Foreskin keratinocyte (primary cell): ENCODE measurements at places on chromosomes 6 and 20.

DNA sequence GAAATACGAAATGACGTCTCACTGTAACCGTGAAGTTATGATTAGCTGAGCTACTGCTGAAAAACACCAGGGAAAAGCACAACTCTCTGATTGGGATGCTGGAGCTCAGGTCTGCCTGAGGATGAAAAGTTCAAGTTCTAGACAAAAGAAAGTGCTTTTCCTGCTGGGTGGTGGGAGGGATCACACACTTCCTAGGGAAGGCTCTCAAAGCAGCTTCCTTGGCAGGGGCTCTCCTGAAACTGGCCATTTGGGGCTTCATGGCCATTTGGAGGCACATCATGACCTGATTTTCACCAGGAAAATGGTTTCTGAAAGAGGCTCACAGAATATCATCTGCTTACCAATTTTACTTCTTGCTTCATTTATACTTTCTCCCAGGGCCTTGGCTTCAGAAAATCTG is 97.1 kb upstream of the KCNK16 start:
- DNase-seq, result no peak

DNA sequence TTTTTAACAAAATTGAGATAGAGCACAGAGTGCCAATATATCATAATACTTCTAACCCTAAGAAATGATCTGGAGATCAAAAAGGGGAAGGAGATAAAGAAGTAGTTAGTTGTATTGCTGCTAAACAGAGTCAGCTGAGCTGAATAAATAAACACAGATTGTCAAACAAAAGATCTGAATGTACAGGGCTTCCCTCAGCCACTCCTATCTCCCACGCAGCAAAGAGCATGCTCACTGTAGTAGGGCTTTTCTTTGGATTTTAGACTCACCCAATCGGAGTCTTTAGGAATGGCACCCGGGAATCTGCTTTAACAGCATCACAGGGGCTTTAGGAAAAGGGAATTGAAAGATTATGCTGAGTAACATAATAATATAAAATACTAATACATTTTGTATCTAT is 222.2 kb upstream of the STXBP5 start:
- DNase-seq, result no peak

- DNase-seq, result no peak
Observed at GRCh38 chr6:140636908-140637402, 1262.5 kb upstream of the CITED2 start.

DNA sequence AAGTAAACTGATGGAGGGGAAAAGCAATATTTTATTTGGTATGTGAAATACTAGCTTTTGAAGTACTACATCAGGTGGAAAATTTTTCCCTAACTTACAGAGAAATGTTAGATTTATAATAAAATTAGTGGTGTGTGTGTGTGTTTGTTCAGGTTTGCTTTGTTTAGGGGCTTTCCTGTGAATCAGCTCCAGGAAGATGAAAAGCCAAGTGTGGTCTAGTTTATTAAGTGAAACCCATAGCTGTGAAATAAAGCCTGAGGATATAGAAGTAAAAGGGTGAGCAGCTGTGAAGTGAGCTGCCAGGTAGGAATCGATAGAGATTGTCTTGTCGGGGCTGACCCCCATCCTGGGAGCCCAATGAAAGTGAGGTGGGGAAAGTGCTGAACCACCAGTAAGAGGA is 347.6 kb upstream of the IMPG1 start:
- no peak for DNase-seq

DNA sequence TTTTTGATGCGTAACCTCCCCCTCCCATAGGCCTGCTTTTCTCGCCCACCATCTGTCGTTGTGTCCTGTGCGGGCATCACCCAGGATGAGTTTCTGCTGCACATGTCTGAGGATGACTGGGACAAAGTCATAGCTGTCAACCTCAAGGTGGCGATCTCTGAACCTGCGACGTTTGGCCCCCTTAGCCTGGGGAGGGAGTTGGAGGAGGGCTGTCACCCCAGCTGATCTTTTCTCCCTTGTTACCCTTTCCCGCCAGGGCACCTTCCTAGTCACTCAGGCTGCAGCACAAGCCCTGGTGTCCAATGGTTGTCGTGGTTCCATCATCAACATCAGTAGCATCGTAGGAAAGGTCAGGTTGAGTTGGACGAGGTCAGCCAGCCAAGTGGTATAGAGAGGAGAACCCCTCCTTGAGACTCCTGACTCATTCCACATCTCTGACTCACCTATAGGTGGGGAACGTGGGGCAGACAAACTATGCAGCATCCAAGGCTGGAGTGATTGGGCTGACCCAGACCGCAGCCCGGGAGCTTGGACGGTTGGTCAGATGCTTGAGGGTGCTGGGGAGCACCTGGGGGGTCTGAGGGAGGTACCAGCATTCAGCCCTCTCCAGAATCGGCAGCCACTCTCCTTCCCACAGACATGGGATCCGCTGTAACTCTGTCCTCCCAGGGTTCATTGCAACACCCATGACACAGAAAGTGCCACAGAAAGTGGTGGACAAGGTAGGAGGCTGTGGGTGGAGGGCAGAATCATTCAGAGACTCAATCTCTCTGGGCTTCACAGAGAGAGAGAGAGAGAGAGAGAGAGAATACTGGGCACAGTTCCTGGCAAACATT is 954 bp downstream of the HSD17B8 start:
- DNase-seq, result peak; percentile 84

DNA sequence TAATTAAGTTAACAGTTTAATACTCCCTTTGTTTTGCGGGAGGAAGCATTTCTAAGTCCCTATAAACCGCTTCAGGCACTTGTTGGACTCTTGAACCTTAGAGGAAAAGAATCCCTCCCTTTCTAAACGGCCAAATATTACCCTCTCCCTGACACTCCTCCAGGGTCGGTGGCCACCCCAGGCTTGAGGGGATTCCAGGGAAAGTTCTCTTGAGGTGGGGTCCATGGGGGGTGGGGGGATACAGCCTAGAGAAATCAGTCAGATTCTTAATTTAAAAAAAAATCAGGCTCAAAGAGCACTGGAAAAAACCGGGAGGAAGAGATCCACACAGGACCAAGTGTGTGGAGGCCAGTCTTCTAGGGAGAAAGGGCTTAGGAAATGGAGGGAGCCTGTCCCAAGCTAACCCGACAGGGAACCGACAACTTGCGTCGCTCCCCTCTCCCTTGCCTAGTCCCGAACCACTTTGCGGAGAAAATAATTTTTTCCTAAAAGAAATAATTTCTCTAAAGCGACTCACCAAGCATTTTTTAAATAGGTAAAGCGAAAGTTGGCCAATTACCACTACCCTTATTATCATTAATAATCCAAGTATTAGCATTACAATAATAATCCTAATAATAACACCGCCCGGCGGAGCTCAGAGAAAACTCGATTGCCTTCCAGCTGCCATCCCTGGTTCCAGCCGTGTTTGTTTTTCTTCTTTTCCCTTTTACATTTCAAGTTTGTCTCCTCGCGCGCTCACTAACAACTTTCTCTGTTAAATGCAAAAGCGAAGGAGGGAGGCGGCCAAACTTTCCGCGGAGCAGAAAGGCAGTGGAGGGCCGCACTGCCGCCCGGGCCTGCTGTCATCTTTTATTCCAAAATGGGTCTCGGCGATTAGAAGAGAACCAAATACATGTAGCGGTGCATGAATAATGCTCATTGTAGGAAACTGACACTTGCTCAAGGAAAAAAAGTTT is 4.8 kb downstream of the NR2E1 start:
- no peak for DNase-seq

GRCh38 chr20:17823409-17824144 is 123.8 kb downstream of the BANF2 start:
- DNase-seq, result no peak

DNA sequence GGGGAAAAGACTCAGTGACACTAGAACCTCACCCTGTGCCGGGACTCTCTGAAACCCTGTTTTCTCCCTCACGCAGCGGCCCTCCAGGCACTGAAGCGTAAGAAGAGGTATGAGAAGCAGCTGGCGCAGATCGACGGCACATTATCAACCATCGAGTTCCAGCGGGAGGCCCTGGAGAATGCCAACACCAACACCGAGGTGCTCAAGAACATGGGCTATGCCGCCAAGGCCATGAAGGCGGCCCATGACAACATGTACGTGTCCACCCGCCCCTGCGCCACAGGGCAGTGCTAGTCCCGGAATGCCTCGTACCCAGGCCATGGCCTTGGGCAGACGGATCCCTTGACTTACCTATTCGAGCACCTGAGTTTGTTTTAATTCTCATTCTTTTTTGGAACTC is 37.2 kb downstream of the CHMP4B start:
- no peak for DNase-seq

GRCh38 chr6:38099221-38099620 is 279.7 kb downstream of the ZFAND3 start:
- DNase-seq, result no peak

- no peak for DNase-seq
Observed at GRCh38 chr6:170159022-170159965, 131.6 kb downstream of the DLL1 start.

- DNase-seq, result peak; percentile 3
Observed at GRCh38 chr6:135423649-135424128, 73.9 kb downstream of the AHI1 start.

GRCh38 chr20:62052336-62052841 is 13.3 kb downstream of the TAF4 start:
- no peak for DNase-seq

DNA sequence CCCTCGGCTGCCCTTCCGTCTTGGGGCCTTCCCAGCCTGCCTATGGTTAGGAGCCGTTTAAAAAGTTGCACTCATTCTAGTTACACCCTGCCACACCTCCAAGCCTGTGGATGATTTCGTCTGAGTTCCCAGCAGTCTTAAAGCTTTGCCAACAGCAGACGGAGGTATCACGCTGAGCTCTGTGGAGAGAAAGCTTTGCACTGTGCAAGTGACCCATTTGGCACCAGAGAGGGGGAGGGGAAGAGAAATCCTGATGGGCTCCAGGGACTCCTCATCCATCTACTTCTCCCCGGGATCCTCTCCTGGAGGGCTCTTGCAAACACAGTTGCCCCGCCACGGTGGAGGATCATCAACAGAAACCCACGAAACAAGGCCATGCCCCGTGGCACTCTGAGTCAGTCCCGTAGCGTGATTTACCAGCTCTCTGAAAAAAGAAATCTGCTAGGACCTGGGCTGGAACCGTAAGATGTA is 98.8 kb upstream of the CITED2 start:
- DNase-seq, result peak; percentile 6

DNA sequence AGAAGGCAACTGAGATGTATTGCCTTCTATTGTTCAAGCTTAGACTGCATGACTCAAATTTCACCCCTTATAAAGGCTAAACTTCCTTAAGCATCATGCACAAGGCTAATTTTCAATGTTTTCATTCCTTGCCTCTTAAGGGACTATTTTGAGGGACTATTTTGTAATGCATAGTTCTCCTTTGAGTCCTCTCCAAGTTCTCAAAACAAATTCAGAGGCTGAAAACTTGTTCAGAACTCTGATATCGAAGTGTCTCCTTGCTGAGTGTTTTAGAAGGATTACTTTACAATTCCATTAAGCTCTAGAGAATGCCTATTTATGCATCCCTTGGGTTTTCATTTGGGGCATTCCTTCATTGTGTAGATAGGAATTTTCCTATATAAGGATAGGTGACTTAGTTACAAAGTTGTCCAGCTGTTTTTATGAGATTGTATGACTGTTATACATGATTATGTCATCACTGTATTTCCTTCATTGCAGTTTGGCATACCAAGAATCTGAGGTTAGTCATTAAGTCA is 41.7 kb downstream of the COL19A1 start:
- no peak for DNase-seq

DNA sequence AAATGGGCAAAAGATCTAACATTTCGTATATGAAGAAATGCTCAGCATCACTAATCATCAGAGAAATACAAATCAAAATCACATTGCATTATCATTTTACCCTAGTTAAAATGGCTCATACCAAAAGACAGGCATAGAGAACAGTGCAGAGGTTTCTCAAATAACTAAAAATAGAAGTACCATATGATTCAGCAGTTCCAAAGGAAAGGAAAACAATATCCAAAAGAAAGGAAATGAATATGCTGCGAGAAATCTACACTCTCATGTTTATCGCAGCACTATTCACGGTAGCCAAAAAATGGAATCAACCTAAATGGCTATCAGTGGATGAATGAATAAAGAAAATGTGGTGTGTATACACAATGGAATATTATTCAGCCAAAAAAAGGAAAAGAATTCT is 63.5 kb downstream of the VTA1 start:
- DNase-seq, result no peak

GRCh38 chr6:83948851-83949250 is 84.7 kb upstream of the MRAP2 start:
- DNase-seq, result no peak

DNA sequence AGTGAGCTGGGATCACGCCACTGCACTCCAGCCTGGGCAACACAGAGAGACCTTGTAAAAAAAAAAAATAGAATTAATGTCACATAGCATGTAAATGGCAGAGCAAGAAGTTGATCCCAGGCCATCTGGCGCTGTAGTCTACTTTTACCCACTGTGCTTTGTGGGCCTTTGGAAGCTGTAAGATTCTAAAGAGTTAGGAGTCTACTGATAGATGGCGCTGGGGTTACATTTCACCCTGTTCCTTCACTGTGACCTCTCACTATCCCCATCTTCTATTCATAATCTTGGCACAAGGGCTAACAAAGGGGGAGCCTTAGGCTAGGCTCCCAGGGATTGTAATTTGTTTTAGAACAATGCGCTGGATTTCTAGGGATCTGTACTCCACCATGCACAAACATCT is 24.4 kb downstream of the SIRPD start:
- DNase-seq, result no peak

GRCh38 chr6:753486-753885 is 60.5 kb upstream of the EXOC2 start:
- no peak for DNase-seq

DNA sequence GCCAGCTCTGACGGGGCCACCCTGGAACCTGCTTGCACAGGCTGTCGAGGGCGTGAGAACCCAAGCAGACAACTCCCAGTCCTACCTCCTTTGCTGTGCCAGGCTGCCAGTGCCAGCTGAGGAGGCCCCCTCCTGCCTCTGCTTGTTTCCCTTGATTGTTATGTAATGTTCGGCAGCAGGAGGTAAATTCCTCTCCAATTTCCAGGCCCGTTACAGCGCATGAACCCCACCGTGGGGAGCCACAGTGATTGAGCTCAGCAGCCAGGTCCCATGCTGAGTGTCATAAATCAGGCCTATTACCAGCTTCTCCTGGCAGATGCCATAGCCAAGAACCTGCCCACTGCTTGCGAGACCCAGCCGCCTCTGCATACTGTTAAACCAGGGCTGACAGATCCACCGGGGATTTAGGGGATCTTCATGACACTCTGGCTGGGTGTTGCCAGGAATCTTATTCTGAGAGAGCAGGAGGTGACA is 320.5 kb downstream of the DHX35 start:
- no peak for DNase-seq

DNA sequence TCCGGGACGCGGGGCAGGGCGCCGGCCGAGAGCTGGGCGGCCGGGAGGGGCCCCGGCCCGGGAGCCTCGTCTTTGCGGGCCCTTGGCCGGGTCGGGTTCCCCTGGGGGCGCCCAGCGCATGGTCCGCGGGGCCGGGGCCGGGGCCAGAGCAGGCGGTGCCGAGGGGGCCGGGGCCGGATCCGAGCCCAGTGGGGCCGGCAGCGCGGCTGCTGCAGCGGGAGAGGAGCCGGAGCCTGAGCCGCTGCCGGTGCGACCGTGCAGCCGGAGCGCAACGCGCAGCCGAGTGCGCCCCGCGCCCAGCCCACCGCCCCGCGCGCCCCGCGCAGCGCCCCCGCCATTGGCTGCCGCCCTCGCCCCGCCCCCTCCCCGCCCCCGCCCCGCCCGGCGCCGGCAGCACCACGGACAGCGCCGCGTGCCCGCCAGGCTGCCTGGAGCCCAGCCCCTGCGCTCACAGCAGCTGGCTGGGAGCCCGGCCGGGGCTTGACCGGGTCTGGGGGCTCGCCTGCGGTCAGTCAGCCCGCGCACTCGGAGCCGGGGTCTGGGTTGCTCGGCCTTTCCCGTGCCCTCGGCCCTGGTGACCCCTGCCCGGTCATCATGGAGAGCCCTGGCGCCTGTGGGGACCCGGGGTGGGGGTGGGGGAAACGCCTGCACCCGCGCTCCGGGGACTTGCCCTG is at the start of gene HRH3:
TSS of gene HRH3 (minus strand) at position 287 of the 674 bp plus-strand sequence. CDS start 308 bp downstream, outside the sequence.
- no peak for DNase-seq
